ENCODE measurements at places on chromosomes 1 and 21.
A peak's percentile ranks its signal among the peaks of the same experiment; 100 is the strongest.

GRCh38 chr1:220462752-220463151, 65.2 kb upstream of the MARK1 start:
- peak; percentile 69 for DNase-seq

GRCh38 chr1:60615666-60616065, 466.7 kb upstream of the NFIA start:
- no peak for DNase-seq

- no peak for DNase-seq
These were observed 59.4 kb downstream of the CDC7 start for GRCh38 chr1:91559838-91560565.

DNA sequence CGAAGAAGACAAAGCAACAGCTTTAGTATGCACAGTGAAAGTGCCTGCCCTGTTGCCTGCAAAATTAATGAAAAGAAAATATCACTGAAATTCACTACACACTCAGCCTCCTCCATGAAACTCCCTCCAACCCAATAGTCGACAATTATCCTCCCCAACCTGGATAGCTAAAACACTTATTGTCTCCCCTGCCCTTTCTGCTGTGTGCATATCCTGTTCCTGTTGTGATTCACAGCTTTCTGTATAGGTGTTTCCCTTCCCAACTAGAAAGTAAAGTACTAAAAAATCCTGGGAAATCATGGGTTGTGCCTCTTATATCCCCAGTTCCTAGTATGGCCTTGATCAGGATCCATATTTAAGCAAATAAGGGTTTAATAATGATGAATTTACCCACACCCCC, 412.1 kb downstream of the LTN1 start:
- DNase-seq: no peak

DNA sequence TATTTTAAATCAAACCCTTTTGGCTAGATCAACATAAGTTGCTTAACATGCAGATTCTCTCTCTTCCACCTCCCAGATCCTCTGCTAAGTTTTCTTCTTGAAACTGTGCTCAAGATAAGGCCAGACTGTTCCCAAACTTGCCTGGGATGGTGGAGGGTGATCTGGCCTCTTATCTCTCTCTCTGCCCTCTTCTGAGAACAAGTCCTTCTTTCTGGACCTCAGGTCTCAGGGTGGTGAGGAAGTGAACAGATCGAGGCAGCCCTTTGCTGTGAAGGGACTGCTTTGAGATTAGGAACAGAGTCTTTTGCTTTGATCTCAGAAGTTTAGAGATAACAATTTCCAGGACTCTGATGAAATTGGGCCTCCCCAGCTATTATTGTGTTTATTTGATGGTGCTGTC, 70.7 kb downstream of the HUNK start:
- no peak for DNase-seq

Measured in NCI-H69 (cell line).